ENCODE measurements at places on chromosomes 7 and 10.

GRCh38 chr10:61975391-61975932 is 74.0 kb downstream of the ARID5B start:
- DNase-seq: no peak

DNA sequence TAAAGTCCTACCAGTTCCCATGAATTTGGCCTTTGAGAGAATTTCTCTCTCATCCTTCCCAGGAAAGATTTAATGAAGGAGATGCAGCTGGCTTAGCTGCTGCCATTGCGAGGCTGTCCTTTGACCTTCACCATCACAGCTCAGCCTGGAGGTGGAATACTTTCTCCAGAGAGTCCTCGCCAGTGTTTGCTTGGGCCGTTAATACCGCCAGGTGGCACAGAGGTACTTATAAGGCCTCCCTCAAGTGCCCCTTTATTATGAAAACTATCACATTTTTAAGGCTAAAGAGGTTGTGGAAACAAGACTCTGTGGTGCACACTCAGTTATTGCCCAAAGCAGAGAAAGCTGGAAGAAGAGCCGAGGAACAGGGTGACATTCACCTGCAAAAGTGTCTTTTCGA is 330.6 kb downstream of the CCSER2 start:
- DNase-seq: no peak

DNA sequence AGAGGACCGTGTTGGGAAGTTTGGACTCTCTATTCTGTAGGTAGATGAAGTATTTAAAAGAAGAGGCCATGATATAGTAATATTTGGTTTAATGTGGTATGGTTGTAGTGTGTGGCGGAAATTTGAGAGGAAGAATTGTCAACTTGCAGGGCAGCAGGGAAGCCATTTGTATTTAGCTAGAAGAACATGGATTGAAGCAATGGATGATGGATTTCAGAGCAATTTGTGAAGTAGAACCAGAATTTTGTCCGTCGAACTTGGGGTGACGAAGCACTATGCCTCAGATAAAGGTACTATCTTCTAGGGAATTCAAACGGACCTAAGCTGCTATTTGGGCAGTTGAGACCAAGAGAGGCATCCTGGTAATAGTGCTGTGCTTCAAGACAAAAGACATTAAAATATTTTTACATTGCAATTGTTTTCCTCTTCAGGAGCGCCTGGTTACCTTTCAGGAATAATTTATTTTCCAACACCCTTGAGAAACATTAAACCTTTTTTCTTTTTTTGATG is 615 bp upstream of the WBP1L start:
- no peak for DNase-seq

GRCh38 chr10:110808615-110809014 is 63.1 kb upstream of the PDCD4 start:
- DNase-seq: no peak

DNA sequence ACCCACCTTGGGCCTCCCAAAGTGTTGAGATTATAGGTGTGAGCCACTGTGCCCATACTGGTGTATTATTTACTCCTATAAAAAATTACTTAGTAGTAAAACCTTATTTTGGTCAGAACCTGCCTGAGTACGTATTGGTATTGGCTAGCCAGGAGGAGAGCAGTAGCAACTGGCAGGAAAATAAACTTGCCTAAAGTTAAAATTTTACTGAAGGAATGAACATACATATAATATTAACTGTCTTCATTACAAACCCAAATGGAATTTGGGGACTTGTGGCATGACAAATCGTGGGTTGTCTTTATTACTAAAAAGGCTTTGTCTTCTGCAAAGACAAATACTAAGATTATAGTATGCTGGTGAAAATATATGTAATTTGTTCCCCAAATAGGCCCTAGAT is 8.4 kb downstream of the RAB18 start:
- no peak for DNase-seq

Data from left hindlimb (tissue), 1 donor.